ENCODE measurements at places on chromosomes 4 and X.
A peak's percentile ranks its signal among the peaks of the same experiment; 100 is the strongest.

DNA sequence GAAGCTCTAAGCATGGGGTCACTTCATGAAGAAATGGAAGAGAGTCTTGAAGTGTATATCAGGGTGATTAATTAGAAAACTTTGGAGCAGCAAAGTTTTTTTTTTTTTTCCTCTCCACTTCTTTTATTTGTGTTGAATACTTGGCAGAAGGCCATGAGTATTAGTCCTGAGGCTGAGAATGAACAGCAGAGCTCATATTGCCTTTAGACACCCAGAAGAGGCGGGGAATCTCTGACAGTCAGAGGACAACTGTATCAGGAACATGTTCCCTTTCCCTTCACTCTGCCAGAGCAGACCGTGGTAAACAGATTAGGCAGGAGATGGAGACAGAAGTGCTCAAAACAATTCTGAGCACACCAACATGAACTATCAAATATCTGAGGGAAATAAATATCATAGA lies 300.9 kb downstream of the FAM47A start:
- no peak for DNase-seq

GRCh38 chr4:158710814-158711213 lies 12.4 kb downstream of the PPID start:
- DNase-seq: peak; percentile 17

- DNase-seq: peak; percentile 71
Observed at GRCh38 chr4:108830509-108831244, 67.8 kb upstream of the ETNPPL start.

DNA sequence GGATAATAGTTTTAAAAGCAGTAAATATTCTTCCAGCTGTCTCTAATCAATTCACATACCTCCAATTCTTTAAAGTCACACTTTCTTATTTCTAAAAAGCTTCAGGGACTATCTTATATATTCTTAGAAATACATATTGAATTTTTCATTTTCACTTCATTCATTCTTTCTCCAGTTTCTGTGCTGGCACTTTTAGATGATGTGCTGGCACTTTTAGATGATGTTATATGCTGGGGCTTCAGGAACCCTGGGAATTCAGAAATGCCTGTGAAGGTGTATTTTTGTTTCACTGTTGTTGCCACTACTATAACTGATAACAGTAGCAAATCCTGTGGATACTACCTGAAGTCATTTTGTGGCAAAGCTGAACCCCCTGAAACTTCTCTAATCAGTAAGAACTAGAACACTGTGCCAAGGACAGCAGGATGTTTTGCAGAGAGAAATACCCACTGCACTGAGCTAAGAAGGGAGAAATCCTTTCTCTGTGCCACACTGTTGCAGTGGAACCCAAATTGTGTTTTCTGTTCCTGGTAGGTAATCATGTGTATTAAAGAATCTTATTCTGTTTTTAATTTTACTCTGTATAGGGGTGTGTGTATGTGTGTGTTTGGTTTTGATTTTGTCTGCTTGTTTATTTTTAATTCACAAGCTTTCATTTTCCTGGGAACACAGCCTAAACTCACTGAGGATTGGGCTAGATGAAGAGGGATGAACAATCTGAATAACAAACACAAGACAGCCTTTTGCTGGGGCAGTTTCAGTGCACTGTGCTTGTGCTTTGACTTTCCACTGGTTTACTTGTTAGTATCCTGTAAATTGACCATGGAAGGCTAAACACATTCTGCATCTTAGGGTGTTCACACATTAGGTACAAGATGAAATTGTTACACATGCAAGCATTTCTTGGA lies 898.3 kb downstream of the CCSER1 start:
- DNase-seq: no peak

- no peak for DNase-seq
Observed at GRCh38 chr4:6689506-6689960, 4.1 kb upstream of the S100P start.

DNA sequence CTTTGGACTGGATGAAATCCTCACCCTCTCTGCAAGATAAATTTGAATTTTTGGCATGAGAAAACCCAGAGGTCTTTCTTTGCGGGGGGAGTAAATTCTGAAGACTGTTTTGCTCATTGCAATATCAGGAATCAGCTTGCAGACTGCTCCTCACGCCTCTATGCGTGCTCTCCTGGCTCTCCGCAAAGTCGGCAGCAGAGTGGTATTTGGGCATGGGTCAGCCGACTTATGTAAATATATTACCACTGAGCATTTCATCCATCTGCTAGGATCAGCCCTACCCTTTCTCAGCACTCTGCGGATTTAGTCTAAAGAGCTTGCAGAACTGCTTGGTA lies 288.0 kb downstream of the ASMT start:
- DNase-seq: no peak

DNA sequence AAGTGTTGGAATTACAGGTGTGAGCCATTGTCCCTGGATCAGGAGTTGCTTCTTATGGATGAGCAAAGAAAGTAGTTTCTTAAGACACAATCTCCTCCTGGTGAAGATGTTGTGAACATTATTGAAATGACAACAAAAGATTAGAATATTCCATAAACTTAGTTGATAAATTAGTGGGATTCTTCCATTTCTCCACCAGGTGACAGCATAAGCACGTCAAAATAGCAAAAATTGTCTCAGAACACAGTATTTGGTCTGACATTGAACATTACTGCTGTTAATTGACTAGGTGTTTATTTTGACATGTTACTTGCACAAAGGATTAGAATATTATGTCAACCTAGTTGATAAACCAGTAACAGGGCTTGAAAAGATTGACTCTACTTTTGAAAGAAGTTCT lies 21.6 kb downstream of the CLDN34 start:
- peak; percentile 28 for DNase-seq

- no peak for DNase-seq
Observed at GRCh38 chrX:47316276-47317025, 53.9 kb upstream of the ZNF157 start.

GRCh38 chrX:10233696-10234095 lies 76.9 kb downstream of the CLCN4 start:
- DNase-seq: no peak

GRCh38 chrX:104172121-104172520 lies 5.9 kb downstream of the FAM199X start:
- DNase-seq: no peak

GRCh38 chrX:118272242-118272641 lies 73.7 kb upstream of the WDR44 start:
- no peak for DNase-seq

DNA sequence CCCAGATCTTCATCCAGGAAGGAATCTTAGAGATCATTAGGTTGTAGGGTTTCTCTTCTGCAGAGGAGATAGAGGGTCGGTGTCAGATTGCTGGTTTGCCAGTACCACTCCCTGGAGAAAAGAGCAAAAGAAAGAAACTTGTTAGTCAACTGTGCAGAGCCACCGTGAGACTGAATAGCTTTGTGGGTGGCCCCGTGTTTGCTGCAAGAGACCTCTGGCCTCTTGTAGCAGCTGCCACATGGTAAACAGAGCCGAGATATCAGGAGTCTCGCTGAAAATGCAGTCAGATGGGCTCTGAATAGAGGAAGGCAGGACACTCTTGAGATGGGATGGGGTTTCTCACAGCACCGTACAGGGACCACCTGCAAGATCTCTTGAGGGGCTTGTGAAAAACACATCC lies 149.7 kb downstream of the PTTG2 start:
- no peak for DNase-seq

DNA sequence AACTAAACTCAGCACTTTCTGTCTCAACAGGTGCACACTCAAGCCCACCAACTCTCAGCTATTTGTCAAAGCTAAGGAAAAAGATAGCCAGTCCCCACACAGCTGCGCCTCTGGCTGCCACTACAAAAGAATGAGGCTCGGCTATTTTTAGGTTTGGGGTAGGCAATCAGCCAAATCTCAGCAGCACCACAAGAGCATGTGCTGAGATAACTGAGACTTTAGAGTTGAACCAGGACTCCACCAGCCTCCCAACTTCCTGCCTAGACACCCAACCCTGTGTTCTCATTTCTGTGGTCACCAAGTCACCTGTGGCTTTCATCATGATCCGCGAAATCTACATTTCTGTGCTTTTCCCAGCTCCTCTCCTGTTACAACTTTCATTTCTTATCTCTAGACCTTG lies 28.0 kb downstream of the DMD start:
- DNase-seq: no peak

DNA sequence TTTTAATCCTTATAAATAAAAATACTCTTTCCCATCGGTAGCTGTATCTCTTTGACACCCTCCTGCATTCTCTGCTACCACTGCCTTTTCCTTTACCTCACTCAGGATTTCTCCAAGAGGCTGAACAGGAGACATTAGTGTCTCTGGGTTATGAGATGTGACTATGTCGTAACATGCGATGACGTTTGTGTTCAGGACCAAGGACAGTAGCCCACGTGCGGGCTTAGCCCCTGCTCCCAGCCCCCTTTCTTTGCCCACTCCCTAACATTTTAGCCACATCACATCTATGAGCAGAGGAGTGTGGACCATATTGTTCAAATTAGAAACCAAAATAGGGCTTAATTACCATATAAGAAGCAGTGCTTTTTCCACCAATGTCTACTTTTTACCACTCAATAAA lies 369.3 kb downstream of the FBXW7 start:
- no peak for DNase-seq

DNA sequence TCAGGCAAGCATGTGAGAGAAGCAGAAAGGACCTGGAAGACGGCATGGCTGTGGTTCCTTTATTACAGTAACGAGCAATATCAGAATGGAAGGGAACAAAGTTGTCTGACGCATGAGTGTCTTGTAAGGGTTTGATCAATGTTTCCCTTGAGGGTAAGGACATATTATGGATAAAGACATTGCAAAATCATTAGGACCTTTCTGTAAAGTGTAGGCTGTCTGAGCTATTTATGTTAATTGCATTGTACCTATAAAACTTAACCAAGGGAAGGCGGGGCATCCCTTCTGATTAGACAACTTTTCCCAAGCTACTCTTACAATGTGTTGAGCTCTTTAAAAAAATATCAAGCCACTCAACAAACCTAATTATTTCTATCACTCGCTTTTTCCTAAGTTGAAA lies 112.2 kb upstream of the JADE1 start:
- DNase-seq: no peak

- DNase-seq: no peak
Observed at GRCh38 chrX:153966283-153966688, 5.3 kb downstream of the HCFC1 start.

- no peak for DNase-seq
Observed at GRCh38 chr4:122728856-122729255, 3.6 kb upstream of the BBS12 start.

- DNase-seq: no peak
Observed at GRCh38 chrX:33855251-33855650, 276.9 kb downstream of the FAM47A start.

DNA sequence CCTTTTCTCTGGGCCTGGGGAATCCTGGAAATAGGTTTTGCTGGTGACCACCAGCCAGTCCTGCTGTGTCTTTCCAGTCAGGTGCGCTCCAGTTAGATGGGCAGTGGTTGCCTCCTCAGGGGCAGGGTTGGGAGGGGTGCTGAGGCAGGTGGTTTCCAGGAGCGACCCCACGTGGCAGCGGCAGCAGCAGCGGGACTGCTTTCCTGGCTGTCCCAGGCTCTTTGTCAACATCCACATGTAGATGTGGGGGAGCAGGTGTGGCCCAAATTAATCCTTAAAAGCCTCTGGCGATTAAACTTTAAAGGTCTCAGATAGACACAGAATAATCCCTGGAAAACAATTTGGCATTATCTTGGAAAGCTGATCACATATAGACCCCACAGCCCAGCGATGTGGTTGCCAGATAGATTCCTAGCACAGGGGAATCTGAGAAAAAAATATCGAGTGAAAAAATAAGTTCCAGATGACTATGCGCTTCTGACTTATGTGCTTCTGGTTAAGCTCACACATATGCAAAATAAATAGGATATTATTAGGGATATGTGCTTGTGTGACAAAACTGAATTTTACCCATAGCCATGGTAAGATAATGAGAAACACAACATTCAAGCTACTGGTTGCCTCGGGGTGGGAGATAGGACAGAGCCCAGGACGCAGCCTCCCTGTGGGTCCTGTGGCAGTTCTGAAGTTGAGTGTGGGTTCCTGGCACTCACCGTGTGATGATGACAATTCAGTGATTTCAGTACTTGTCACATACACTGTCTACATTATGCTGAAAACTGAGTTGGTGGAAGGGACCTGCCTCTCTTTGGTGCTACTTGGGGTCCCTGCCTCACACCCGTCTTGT lies 336.4 kb downstream of the ARHGAP10 start:
- DNase-seq: no peak

- DNase-seq: no peak
Observed at GRCh38 chr4:133694416-133694815, 507.2 kb downstream of the PABPC4L start.

DNA sequence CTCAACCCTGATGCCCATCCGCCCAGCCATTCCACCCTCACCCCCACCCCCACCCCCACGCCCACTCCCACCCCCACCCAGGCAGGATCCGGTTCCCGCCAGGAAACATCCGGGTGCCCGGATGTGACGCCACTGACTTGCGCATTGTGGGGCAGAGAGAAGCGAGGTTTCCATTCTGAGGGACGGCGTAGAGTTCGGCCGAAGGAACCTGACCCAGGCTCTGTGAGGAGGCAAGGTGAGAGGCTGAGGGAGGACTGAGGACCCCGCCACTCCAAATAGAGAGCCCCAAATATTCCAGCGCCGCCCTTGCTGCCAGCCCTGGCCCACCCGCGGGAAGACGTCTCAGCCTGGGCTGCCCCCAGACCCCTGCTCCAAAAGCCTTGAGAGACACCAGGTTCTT lies at the start of gene MAGEA1:
TSS of gene MAGEA1 (plus strand) at position 154 of the 400 bp plus-strand sequence. CDS start 3,106 bp downstream, outside the sequence.
- no peak for DNase-seq

DNA sequence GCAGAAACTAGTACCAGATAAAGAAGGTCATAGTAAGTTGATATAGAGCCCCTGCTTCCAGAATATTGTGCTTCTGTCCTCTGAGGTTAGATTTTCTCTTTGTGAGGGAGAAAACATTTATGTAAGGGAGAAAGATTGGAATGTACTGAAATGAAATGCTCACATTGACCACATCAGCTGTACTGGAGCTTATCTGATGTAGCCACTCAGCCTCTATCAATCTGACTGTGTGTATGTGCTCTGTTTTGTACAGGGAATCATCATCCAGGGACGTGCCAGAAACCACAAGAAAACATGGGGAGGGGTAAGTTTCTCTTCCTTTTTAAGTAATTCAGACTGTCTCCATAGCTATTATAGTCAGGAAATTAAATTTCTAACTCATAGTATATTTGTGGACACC lies 56.8 kb downstream of the PRRG1 start:
- DNase-seq: no peak

DNA sequence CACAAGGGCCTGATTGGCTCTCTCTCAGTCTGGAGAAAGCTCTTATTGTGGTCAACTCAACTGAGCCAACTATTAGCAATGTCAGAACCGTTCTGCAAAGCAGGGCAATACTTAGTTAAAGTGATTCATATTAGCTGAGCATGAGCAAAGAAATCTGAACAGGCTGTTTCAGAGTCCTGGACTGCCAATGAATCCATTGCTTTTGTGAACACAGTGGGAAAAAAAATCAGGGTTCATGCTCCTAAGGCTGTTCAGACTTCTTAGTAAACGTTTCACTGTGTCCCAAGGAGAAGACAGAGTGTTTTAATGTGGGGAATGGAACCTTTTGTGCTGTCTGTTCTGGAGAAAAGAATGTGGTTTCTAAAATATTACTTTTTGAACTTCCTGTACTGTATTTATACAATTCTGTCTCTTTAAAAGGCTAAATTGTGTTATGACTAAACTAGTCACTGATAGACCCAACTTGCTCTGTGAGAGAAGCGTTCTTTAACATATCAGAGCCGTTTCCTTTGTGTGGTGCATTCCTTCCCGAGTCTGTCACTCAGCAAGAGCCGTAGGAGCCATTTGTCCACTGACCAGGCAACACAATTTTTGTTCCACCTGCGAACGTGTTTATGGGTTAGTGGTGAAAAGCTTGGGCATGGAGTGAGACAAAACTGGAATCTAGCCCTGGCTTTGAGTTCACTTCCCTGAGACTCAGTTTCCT lies 366.1 kb downstream of the FBXO8 start:
- DNase-seq: no peak

GRCh38 chr4:173025131-173025530 lies 143.5 kb upstream of the GALNT7 start:
- peak; percentile 94 for DNase-seq

Measured in spinal cord (tissue), 10 donors.